ENCODE measurements at places on chromosomes 1 and 21. TPM values are rescaled to one million over a fixed set of nuclear protein-coding genes. Genes with fewer than 3 reads are reported as not detected.

- no peaks in the 10 kb centered on the region for H3K4me1 ChIP-seq
- no peaks in the 10 kb centered on the region for H3K27me3 ChIP-seq
- H3K36me3 ChIP-seq, result peaks cover 34% of the 10 kb centered on the region
- no peak for DNase-seq
- H3K4me3 ChIP-seq, result no peak overlapping the region
These were observed 97.4 kb upstream of the KRTAP19-8 start for GRCh38 chr21:31135531-31136184.

DNA sequence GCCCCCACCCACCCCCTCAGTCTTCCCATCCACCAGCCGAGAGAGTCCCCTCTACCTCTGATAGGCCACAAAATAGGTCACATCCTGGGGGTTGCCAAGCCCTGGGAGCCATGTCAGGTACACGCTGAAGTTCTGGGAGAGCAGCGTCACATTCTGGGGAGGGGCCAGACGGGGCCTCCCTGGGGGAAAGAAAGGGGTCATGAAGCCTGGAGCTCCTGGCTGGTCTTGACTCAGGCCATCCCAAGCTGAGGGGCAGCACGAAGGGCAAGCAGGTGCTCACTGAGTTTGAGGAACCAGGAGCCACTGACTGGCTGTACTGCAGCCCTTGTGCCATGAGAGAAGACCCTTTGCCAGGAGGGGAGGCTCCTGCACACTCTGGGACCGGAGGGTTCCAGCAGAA is 6.4 kb downstream of the IFNLR1 start:
- no peak overlapping the region for H3K4me3 ChIP-seq
- H3K4me1 ChIP-seq, result no peaks in the 10 kb centered on the region

BEST4 gene
- total RNA-seq, result 0.23 TPM

DNA sequence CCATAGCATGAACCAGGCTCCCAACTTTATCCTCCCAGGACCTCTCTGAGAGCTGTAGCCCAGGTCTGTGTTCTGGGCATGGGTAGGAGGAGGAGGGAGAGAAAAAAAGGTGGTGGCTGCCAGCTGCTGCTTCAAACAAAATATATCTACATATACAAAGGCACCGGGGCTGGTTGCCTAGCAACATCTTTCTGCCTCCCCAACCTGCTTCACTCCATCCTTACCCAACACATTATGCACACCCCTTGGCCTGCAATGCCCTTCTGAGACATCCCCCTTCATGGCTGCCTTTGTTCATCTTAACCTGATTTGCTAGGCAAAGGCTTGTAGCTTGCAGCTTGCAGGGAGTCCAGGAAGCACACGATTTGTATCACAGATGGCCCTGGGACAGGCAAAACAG is 27.2 kb upstream of the ATP1A1 start:
- peaks cover 31% of the 10 kb centered on the region for H3K4me1 ChIP-seq
- H3K36me3 ChIP-seq, result no peaks in the 10 kb centered on the region
- peak overlapping the region; percentile 13 for H3K4me3 ChIP-seq
- H3K27ac ChIP-seq, result peak overlapping the region; percentile 54
- DNase-seq, result peak; percentile 4

DNA sequence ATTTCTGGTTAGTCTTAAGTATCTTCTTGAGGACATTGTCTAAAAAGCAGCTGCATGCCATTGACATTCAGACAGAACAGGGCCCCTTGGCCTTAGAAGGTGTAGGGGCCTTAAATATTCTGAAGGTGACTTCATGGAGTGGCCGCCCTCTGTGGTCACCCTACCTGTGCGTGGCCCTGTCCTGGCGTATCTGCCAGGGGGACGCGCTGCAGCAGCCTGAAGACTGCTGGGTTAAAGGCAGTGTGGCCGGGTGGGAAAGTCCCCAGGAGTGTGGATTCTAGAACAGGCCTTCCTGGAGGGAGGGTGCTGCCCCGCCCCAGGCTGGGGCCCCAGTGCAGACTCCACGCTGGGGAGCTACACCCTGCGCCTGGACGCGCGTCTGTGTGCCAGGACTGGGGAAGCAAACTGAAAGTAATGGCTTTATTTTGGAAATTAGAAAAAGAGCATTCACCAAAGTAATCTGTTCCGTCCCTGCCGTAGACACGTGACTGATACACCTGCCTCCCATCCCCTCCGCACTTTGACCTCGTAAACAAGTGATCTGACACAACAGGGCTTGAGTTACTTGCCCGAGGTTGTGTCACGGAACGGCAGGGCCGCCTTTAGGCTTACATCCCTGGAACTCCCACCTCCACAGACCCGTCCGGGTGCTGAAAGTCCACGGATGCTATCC is 1.8 kb downstream of the AGPAT3 start:
- no peak overlapping the region for H3K27ac ChIP-seq
- peak overlapping the region; percentile 80 for H3K4me3 ChIP-seq
- peaks cover 5% of the 10 kb centered on the region for H3K36me3 ChIP-seq
- peaks cover 27% of the 10 kb centered on the region for H3K4me1 ChIP-seq
- DNase-seq, result no peak
- peaks cover 3% of the 10 kb centered on the region for H3K27me3 ChIP-seq

GRCh38 chr1:81296601-81297000 is 504.1 kb upstream of the ADGRL2 start:
- H3K4me3 ChIP-seq, result no peak overlapping the region
- H3K27me3 ChIP-seq, result no peaks in the 10 kb centered on the region
- no peak for DNase-seq
- peaks cover 3% of the 10 kb centered on the region for H3K4me1 ChIP-seq
- H3K27ac ChIP-seq, result no peak overlapping the region
- no peaks in the 10 kb centered on the region for H3K36me3 ChIP-seq

- no peaks in the 10 kb centered on the region for H3K36me3 ChIP-seq
- no peak overlapping the region for H3K27ac ChIP-seq
These were observed 8.3 kb upstream of the SYT14 start for GRCh38 chr1:209929751-209930150.

NBPF10 gene
- total RNA-seq, result 2.1 TPM

GSTM1 gene
- total RNA-seq, result 45.9 TPM

TMEM50B gene
- total RNA-seq, result 25.6 TPM

VCAM1 gene
- total RNA-seq, result 8.7 TPM

DNA sequence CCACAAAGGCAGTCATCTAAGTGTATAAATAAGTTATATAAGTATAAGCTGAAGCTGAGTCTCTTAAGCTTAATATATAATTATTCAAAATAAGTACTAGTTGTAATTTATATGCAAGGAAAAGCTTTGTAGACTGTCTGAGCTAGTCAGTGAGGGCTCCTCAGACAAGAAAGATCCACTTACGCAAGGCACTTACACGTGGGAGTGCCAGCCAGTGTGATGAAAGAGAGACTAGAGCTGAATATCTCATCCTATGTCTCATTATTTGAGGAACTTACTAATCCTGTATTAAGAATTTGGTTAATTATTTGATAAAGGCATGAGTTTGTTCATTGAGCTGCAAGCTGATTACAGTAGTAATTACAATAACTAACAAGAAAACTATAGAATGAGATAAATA is 146.9 kb downstream of the PDE4B start:
- peaks cover 8% of the 10 kb centered on the region for H3K27me3 ChIP-seq
- no peak overlapping the region for H3K27ac ChIP-seq
- no peaks in the 10 kb centered on the region for H3K36me3 ChIP-seq
- no peak overlapping the region for H3K4me3 ChIP-seq
- DNase-seq, result no peak

GRCh38 chr1:152110860-152111514 is 4.3 kb downstream of the TCHH start:
- peaks cover 12% of the 10 kb centered on the region for H3K27me3 ChIP-seq
- no peak overlapping the region for H3K4me3 ChIP-seq
- no peaks in the 10 kb centered on the region for H3K36me3 ChIP-seq
- no peak for DNase-seq
- no peak overlapping the region for H3K27ac ChIP-seq

- no peak overlapping the region for H3K27ac ChIP-seq
- H3K4me1 ChIP-seq, result peaks cover 13% of the 10 kb centered on the region
- H3K27me3 ChIP-seq, result peaks cover 95% of the 10 kb centered on the region
- DNase-seq, result no peak
These were observed 6.4 kb downstream of the DMRTA2 start for GRCh38 chr1:50416553-50417453.

DPH2 gene
- total RNA-seq, result 32.7 TPM

- H3K4me1 ChIP-seq, result peaks cover 63% of the 10 kb centered on the region
- H3K36me3 ChIP-seq, result no peaks in the 10 kb centered on the region
- peak; percentile 90 for DNase-seq
- peak within 1 kb of the TSS; percentile 54 for H3K27ac ChIP-seq
- peaks cover 29% of the 10 kb centered on the region for H3K27me3 ChIP-seq
These were observed at the start of gene LIX1L for GRCh38 chr1:145957443-145958319. Gene LIX1L (minus strand): TSS chr1:145958017. CDS start chr1:145957927, 90 bp downstream.

DNA sequence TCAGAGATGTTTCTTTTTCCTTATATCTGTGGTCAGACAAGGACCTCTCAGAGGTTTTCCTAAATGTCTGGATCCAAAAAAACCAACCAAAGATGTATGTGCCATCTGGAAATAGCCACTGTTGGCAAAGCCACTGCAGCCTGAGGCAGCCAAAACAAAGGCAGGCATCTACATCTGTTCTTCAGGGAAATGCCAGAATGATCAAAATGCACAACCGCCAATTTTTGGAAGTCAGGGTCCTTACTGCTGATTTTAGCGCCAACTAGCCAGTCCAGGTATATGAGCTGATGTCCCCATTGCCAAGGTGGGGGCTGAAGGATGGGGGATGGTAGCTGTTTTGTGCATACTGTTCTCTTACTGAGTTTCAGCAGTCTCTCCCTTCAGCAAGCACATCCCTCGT is 45.9 kb downstream of the SYT14 start:
- no peak overlapping the region for H3K27ac ChIP-seq
- no peaks in the 10 kb centered on the region for H3K36me3 ChIP-seq
- peaks cover 3% of the 10 kb centered on the region for H3K27me3 ChIP-seq
- no peak for DNase-seq
- H3K4me3 ChIP-seq, result no peak overlapping the region

- DNase-seq, result no peak
- no peak overlapping the region for H3K4me3 ChIP-seq
- H3K27me3 ChIP-seq, result no peaks in the 10 kb centered on the region
- H3K4me1 ChIP-seq, result no peaks in the 10 kb centered on the region
- peaks cover 28% of the 10 kb centered on the region for H3K36me3 ChIP-seq
These were observed 15.2 kb downstream of the AKIRIN1 start for GRCh38 chr1:39006287-39006686.

GRCh38 chr1:233614173-233614742 is 352 bp downstream of the KCNK1 start:
- peaks cover 97% of the 10 kb centered on the region for H3K27me3 ChIP-seq
- peaks cover 5% of the 10 kb centered on the region for H3K4me1 ChIP-seq
- peak overlapping the region; percentile 80 for H3K4me3 ChIP-seq
- H3K27ac ChIP-seq, result no peak overlapping the region

DNA sequence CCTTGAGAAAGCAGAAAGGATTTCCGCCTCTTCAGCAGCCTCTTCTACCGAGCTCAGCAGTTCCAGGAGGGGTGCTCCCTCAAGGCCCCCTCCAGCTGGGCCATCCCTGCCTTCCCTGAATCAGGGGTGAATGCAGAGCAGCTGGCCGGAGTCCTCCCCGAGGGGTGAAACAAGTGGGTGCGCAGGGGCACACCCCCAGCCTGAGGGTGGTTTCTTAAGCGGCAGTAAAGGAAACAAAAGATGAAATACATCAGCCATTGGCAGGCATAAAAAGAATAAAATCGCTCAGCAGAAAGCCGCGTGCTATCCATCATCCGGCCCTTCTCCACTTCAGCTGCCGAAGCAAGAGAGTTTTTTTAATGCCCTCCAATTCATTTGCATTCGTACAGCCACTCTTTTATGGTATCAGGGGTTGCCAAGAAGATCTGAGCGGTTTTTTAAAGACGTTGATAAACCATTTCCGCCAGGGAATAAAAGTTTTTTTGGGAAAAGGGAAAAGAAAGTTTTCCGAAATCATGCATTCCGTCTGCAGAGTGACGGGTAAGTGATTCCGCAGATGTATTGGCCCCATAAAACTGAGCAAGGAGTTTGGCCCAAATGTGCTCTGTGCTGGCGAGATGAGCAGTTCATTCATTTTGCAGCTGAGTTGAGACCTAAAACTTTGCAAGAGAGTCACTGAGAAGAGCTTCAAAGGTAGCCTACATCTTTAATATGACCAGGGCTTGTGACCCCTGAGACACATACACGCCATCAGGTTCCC is 73.7 kb upstream of the ZC3H12A start:
- H3K27ac ChIP-seq, result no peak overlapping the region
- no peak for DNase-seq
- peak overlapping the region; percentile 16 for H3K4me3 ChIP-seq
- H3K4me1 ChIP-seq, result peaks cover 25% of the 10 kb centered on the region

GRCh38 chr1:245788269-245788668 is 633.5 kb downstream of the KIF26B start:
- no peak for DNase-seq
- H3K4me3 ChIP-seq, result no peak overlapping the region
- H3K4me1 ChIP-seq, result no peaks in the 10 kb centered on the region
- H3K36me3 ChIP-seq, result no peaks in the 10 kb centered on the region

DNA sequence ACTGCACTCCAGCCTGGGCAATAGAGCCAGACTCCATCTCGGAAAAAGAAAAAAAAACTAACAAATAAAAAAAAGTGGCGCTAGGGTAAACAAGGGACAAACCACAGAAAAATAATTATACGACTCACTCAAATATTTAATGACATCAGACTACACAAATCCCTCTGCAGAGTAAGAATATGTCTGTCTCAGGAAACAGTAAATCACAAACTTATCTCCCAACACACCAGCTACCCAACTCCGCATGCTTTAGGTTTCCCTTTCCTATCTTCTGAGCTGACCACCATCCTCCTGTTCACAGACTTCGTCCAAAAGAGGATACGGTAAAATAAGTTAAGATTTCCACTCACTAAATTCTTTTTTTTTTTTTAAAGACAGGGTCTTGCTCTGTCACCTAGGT is 16.2 kb downstream of the WDR47 start:
- no peaks in the 10 kb centered on the region for H3K27me3 ChIP-seq
- H3K36me3 ChIP-seq, result peaks cover 3% of the 10 kb centered on the region
- no peak overlapping the region for H3K4me3 ChIP-seq
- DNase-seq, result no peak

GRCh38 chr1:87956072-87956471 is 627.4 kb downstream of the LMO4 start:
- no peaks in the 10 kb centered on the region for H3K27me3 ChIP-seq
- no peak for DNase-seq
- H3K4me3 ChIP-seq, result no peak overlapping the region
- H3K27ac ChIP-seq, result no peak overlapping the region
- peaks cover 14% of the 10 kb centered on the region for H3K4me1 ChIP-seq

GRCh38 chr1:5811419-5811818 is 180.8 kb downstream of the NPHP4 start:
- H3K27me3 ChIP-seq, result peaks cover 18% of the 10 kb centered on the region
- no peak overlapping the region for H3K27ac ChIP-seq
- no peak overlapping the region for H3K4me3 ChIP-seq
- no peak for DNase-seq

SLAMF9 gene
- total RNA-seq, result not detected

- peak overlapping the region; percentile 45 for H3K27ac ChIP-seq
- H3K4me3 ChIP-seq, result no peak overlapping the region
- no peak for DNase-seq
- H3K4me1 ChIP-seq, result peaks cover 20% of the 10 kb centered on the region
- H3K27me3 ChIP-seq, result no peaks in the 10 kb centered on the region
These were observed 58.0 kb upstream of the LAPTM5 start for GRCh38 chr1:30815556-30815955.

GRCh38 chr21:46182548-46183336 is 1.5 kb downstream of the SPATC1L start:
- H3K27ac ChIP-seq, result no peak overlapping the region
- DNase-seq, result no peak
- H3K36me3 ChIP-seq, result peaks cover 10% of the 10 kb centered on the region
- H3K4me1 ChIP-seq, result peaks cover 29% of the 10 kb centered on the region
- H3K4me3 ChIP-seq, result peak overlapping the region; percentile 74

- DNase-seq, result no peak
- H3K27me3 ChIP-seq, result no peaks in the 10 kb centered on the region
- no peaks in the 10 kb centered on the region for H3K36me3 ChIP-seq
These were observed 11.0 kb downstream of the TP53BP2 start for GRCh38 chr1:223834660-223835263.

GRCh38 chr1:175162955-175163354 is 29.6 kb downstream of the KIAA0040 start:
- no peak for DNase-seq
- H3K27me3 ChIP-seq, result peaks cover 5% of the 10 kb centered on the region
- no peak overlapping the region for H3K4me3 ChIP-seq
- H3K36me3 ChIP-seq, result no peaks in the 10 kb centered on the region
